Stimulated activated CD8-positive, alpha-beta memory T cell treated with anti-CD3 and anti-CD28 coated beads, Interleukin-7, amount 100 ng/mL, for 1 hour (primary cell): ENCODE measurements at places on chromosomes 12 and 14.

DNA sequence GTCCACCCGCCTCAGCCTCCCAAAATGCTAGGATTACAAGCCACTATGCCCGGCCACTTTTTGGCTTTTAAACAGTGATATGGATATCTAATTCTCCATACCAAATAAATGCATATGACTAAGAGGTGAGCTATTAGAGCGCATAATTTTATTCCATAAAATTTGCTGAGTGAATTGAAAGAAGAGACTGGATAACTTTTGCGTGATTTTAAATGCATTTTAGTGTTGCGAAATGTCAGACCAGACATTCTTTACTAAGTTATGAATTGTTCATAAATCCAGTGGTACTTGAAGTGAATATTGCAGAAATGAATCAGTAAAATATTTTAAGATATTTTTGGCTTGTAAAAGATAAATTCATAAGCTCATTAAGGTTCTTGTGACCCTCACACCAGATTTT is 50.9 kb upstream of the DIP2B start:
- no peak for DNase-seq

DNA sequence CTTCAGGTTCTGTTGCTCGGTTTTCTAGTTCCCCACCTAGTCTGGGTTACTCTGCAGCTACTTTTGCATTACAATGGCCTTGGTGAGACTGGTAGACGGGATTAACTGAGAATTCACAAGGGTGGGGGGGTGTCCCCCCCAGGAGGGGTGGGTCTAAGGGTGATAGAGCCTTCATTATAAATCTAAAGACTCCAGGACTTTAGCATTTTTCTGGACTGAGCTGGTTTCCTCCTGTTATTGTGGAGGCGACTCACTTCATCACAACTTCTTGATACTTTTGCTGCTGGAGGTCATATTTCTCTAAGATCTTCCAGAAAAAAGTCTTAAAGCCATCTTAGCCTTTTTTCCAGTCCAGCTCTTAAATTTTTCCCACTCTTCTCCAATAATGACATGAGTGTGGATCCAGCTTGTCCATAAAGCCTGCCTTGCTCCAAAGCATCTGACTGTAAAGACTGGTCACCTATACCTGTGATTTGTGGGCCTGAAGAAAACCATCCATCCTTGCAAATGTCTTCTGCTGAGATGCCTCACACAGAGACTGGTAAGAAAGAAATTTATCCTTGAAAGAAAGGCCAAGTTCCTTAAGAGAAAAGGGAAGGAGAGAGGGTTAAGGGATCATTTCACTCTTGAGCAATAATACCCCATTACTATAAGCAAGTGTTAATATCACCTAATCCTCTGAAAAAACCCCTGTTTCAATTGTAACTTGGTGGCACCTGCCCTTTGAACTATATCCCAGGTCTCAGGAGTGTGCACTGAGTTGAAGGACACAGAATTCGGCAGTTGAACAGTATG is 19.7 kb upstream of the SLC2A14 start:
- no peak for DNase-seq

- DNase-seq = no peak
These were observed 265.9 kb upstream of the PRICKLE1 start for GRCh38 chr12:42855362-42855950.

- DNase-seq = no peak
These were observed 12.2 kb upstream of the ARHGAP5 start for GRCh38 chr14:32064931-32065330.

DNA sequence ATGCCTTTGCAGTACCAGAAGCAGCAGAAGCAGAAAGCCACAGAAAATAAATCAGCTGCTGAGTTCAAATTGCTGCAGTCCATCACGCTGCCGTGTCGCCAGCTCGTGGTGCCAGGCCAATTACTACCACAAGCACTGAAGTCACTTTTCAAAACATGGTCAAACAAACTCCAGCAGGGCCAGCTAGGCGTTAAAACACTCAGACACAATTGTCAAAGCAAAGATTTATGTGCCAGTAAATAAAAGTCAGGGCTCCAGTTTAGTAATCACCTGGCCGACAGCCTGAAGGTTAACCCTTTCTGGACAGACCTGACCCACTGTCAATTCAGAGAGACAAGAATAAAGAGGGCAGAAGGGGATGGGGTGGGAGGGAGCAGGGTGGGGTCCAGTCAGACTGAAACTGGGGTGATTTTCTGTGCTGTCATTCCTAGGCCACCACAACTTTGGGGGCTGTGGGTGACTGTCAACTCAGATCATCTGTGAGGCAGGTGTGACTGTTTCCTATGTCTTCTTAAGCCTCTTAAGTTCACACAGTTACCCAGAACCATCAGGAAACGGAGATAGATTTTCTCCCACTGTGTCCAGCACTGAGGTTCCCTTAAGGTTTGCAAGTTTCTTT is 109.8 kb upstream of the FUT8 start:
- DNase-seq = no peak

DNA sequence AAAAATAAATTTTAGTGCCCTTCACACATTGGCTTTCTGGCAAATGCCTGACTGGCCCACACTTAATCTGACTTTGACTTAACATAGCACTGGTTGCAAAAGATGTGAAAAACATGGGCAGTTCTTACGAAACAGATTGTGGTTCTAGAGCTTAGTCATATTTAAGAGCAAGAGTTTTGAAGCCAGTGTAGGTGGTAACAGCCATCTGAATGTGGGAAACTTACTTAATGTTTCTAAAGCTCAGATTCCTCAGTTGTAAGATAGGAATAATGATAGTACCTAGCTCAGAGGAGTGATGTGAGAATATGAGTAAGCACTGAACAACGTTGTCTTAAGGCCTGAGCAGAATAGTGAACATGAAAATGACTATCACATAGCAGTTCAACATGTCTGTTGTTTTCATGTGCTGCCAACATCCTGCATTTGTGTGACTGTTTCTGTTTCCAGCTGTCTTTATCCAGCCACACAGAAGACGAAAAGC is 262.7 kb downstream of the SYT1 start:
- DNase-seq = no peak

- no peak for DNase-seq
These were observed 8.4 kb downstream of the LRFN5 start for GRCh38 chr14:41615011-41615595.

GRCh38 chr14:22955702-22956569 is 954 bp downstream of the HAUS4 start:
- no peak for DNase-seq

DNA sequence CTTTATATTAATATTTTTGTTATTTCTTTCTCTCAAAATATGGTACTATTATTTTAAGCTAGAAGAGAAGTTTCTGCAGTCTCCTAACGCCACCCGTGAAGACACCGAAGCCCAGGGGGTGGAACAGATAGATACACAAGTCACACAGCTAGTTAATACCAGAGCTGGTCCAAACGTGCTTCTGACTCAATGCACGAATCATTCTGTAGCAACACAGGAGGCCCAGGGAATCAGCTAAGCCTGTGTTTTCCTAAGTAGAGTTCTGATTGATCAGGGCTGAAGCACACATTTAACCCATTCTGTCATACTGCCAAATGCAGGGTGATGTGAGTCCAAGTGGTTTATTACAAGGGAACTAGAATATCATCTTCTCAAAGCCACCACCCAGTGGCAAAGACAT is 116.9 kb upstream of the PWP1 start:
- no peak for DNase-seq

DNA sequence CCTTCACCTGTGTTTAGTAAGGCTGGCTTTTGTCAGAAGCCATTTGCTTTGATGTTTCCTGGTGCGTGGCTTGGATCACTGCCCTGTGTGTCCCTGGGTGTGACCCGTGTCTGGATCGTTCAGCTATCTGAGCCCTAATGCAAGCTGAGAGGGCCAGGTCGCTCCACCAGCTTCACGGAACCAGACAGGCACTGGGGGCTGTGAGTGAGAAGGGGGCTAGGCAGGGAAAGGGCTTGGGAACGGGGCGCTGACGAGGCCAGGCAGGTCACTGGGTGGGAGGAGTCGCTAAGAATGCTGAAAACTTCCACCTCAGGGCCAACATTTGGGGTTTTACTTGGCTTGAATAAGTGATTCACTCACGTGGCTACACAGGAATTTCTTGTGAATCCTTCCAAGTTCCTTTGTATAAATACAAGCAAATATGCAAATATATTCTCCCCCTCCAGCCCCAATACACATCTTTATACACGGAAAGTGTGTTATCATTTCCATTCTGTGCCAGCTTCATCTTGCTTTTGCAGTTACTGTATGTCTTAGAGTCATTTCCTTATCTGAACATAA is 24.2 kb upstream of the MMP17 start:
- DNase-seq = no peak

- peak; percentile 61 for DNase-seq
These were observed 25.0 kb downstream of the HIP1R start for GRCh38 chr12:122860040-122860853.

DNA sequence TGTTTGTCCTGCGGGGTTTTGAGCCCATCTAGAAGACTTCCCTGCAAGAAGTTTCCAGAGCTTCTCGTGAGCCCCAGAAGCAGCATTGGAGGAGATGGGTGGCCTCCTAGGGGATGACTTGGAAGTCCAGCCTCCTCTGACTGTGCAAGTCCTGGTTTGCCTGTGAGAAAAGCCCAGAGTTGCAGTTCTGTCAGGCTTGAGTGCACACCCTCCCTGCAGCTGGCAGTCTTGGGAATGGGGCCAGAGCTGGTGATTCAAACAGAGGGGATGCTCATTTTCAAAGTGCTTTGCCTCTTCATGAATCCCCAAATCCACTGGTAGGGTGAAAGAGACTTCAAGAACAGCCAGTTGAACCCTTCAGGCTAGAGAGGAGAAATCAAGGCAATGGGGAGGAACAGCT is 3.9 kb upstream of the PPP1R1A start:
- no peak for DNase-seq

- no peak for DNase-seq
These were observed 167.3 kb downstream of the PRKCH start for GRCh38 chr14:61488417-61489401.

DNA sequence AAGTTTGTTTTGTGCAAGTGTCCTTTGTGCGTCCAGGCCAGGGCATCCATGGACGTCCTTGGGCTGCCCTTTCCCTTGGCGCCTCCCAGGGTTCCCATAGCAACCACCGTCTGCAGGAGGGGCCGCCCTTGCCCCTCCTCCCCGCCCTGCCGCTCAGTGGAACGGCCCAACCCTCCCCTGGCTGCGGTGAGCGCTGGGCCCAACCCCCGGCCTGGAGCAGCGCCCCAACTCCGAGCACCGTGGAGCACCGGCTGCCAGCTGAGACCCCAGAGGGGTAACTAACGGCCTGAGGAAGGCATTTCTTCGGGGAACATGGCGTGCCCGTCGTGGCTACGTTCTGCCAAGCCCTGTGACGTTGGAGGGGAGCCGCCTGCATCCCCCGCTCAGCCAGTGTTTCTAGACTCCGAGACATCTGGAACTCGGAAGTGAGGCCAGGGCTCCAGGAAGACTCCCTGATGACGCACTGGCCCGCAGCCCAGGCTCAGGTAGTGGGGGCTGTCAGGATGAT is 5.3 kb upstream of the ACACB start:
- no peak for DNase-seq

DNA sequence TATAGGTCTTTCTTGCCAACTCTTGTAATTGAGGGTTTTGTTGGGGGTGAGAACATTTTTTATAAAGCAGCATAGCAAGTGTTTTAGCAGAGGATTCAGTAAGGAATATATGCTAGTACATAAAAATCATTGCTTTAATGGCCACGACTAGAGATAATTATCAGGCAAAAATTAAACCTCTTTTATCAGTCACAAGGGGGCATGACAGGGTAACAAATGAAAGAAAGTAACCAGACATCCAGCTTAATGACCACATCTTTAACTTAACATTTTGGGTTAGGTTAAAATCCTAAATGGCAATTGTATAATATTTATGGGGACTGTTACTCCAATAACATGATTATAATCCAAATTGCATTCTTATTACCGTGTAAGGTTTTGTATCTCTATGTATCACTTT is 119.6 kb downstream of the LRRIQ1 start:
- no peak for DNase-seq

- no peak for DNase-seq
These were observed 65.4 kb downstream of the LGMN start for GRCh38 chr14:92683041-92683440.

- peak; percentile 1 for DNase-seq
These were observed 226.3 kb upstream of the NOS1 start for GRCh38 chr12:117587631-117588287.

DNA sequence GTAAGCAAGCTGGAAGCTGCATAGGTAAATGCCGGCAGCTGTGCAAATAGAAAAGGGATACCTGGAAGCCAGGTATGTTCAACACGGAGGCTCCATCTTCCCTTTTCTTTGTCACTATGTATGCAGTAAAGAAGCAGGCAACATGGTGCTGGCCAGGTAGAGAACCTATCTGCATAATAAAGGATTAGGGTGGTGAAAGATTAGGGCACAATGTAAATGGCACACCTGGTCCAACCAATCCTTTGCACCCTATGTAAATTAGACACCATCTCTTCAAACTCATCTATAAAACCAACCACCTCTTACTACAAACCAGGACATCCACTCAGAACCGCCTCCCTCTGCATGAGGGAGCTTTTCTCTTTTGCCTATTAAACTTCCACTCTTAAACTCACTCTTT is 32.3 kb downstream of the RPS29 start:
- DNase-seq = no peak

DNA sequence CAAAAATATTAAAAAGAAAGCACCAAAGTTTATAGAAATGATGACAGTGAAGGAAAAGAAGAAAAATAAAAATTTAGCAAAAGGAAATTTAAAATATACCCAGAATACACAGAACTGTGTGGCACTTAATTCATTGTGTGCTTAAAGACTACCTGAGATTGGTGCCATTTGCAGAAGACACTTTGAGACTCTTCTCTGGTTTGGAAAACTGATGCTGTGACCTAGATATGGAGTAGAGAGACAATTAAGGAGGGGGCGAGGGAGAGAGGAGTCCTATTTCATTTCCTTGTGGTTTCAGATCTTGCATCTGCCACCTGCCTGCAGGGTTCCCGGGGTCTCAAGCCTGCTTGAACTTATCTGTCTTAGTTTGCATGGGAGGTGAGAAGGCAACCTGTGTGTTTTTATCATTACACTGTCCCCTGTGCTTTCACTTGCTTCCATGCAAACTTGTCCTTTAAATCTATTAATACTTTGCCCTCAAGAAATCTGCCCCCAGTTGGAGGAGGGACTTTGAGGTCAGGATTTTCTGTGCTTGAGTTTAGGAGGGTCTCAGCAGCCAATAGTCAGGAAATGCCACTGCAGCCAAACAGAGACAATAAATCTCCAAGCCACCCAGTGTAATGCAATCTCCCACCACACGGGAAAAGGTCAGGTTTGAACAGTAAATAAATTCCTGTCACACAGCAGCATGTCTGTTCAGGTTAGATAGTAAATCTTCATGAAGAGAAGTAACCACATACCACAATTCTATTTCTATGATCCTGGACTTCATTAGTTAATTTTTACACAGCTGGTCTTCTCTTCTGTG is 119.4 kb downstream of the CAND1 start:
- DNase-seq = no peak

- DNase-seq = no peak
These were observed at the start of gene KSR2 for GRCh38 chr12:117968826-117969659. KSR2 (minus strand) TSS chr12:117968990; CDS start chr12:117968255, 735 bp downstream.

DNA sequence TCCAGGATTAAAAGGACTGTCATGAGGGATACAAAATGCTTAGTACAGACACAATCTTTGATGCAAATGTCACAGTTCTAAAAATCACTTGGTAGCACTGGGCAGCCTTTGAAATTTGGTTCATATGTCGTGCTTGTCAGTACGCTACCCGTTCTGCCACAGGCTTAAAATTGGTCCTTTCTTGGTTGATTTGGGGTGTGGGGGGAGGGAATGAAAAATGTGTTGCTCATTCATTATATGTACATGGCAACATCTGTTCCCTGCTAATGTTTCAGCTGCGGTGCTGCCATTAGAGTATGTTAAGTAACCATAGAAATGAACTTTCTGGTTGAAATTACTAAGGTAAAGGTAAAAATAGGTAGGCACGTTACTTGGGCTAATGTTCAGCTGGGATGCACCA is 155.4 kb upstream of the ARHGAP5 start:
- DNase-seq = no peak

GRCh38 chr14:49033131-49033530 is 553.0 kb downstream of the RPS29 start:
- DNase-seq = no peak
